HT1080 (cell line): ENCODE measurements at places on chromosomes 2 and 18. TPM values are rescaled to one million over a fixed set of nuclear protein-coding genes. Genes with fewer than 3 reads are reported as not detected.

Gene ZC3H6
- total RNA-seq: 0.20 and 0.87 TPM in 2 replicates

Gene ERICH2
- not detected in 2 replicates for total RNA-seq

Gene LHCGR
- not detected in 2 replicates for total RNA-seq

Gene KIAA2012
- total RNA-seq: not detected in 2 replicates

Gene CFAP65
- not detected in 2 replicates for total RNA-seq

Gene TCF23
- not detected in 2 replicates for total RNA-seq

Gene CNTNAP5
- total RNA-seq: 0.10 and 0.11 TPM in 2 replicates

GRCh38 chr2:231933916-231934401, 7.8 kb upstream of the NPPC start:
- no peak for DNase-seq

GRCh38 chr2:238097988-238098871, 1.9 kb upstream of the ESPNL start:
- DNase-seq: peak; percentile 68

DNA sequence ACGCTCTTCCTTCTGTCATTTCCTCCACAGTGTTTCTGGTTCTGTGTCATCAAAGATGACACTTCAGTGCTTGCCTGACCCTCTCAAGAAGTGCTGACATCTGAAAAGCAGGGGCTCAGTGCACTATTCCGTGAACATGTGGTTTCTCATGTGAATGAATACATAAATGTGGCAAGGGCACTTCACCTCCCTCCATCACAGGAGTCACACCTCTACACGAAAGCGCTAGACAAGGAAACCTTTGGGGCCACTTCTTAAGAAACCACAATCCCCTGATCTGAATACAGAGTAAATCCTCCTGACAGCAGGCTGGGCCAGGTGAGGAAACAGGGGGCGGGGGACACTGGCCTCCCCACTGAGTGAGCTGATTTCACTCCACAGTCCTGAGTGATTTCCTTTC, 145.8 kb upstream of the ACAA2 start:
- DNase-seq: no peak

- no peak for DNase-seq
Observed at GRCh38 chr2:101374821-101375561, 12.3 kb downstream of the CREG2 start.

GRCh38 chr2:235478609-235479008, 15.2 kb upstream of the AGAP1 start:
- no peak for DNase-seq

- DNase-seq: no peak
Observed at GRCh38 chr2:36356298-36356989, 866 bp downstream of the CRIM1 start.

- DNase-seq: peak; percentile 54
Observed at GRCh38 chr18:48605408-48605845, 66.6 kb downstream of the CTIF start.

GRCh38 chr2:204776781-204777559, 231.7 kb downstream of the PARD3B start:
- DNase-seq: peak; percentile 3

DNA sequence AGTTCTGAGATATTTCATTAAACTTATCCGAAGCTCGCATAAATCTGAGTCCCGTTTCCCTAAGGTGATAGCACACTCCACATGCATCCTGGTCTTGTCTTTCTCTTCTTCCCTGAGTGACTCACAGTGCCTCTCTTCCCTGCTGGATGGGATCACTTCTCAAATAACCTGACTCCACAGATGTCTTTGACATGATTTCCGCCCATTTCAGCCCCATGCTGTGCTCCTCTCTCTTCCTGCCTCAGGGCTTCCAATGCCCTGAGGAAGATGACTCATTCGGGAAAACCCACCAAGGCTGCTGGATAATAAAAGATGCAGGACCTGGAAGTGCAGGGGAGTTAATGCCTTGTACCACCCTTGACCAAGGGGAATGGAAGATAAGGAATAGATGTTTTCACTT, 441.7 kb upstream of the SOX11 start:
- peak; percentile 97 for DNase-seq

DNA sequence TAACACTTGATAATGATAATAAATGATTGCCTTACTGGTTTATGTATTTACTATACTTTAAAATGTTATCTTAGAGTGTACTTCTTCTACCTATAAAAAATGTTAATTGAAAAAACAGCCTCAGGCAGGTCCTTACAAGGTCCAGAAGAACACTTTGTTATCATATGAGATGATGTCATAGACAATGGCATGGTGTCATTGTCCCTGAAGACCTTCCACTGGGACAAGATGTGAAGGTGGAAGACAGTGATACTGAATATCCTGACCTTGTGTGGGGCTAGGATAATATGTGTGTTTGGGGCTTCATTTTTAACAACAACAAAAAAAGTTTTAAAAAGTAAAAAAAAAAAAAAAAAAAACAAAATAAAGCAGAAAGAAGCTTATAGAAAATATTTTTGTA, 342.2 kb upstream of the KYNU start:
- DNase-seq: no peak

GRCh38 chr18:59593291-59593717, 103.9 kb downstream of the CCBE1 start:
- no peak for DNase-seq

DNA sequence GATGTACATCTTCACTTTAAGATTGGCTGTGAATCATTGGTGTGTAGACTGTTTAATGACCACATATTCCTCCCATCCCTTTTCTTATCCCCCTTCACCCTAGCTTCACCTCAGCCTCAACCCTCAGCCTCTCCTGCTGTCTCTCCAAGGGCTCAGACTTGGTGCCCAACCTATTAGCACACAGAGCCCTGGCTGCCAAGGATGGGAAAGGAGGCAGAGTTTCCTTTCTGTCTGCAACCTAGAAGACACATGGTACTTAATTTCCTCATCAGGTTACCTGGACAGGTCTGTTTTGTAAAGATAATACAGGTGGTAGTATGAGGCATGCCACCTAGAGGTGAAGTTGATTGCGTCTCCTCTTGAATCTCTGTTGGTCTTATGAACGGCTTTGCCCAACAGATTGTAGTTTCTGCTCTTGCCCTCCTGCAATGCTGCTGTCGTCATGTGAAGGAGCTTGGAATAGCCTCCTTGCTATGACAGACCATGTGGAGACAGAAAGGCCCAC, 44.5 kb upstream of the RMND5A start:
- DNase-seq: no peak

- DNase-seq: no peak
Observed at GRCh38 chr2:223786236-223786635, 51.1 kb downstream of the AP1S3 start.

DNA sequence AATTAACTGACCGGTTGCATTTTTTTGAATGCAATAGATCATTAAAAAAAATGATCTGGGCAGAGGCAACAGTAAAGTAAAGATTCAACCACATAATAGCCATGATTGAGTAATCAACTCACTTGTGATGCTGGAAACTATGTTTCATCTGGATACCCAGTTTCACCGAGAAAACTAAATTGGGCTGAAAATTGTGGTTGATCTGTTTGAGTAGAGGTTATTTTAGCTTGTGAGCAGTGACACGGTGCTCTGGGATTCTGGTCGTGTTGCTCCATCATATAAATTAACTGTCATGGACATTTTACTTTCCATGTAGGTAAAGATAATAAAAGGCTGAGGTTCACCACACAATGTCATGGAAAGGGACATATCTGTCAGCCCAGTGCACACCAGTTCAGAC, 58.7 kb downstream of the CD226 start:
- no peak for DNase-seq

DNA sequence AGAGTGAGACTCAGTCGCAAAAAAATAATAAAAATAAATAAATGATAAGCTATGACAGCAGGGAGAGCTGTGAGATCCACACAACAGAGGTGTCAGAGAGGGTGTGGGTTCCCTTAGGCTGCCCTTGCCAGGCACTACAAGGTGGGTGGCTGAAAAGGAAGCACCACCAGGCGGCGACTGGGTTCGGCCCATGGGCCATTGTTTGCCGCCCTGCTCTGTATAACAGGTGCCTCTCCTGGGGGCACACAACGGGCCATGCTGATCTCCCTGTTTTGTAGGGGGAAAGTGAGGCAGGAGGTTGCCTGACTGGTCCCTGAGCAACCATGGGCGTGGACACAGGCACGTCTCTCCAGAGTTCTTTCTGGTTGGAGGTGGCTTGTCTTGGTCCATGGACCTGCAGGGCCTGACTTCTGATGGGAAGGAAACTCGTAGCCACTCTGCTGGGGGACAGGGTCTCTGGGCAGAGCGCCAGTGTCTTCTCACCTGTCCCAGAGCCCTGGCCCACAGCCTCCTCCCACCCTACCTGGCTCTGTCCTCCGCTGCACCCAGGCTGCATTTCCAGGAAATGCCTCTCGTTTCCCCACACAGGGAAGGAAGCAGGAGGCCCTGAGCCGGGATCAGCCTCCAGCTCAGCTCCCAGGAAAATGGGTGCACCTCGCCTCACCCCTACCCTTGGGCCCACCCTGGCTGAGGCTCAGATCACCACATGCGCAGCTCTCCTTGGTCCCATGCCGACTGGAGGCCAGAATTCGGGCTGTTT, 109.6 kb upstream of the ODC1 start:
- DNase-seq: no peak

- DNase-seq: no peak
Observed at GRCh38 chr2:44077942-44078511, 82.2 kb upstream of the LRPPRC start.

GRCh38 chr2:223545830-223546229, 56.3 kb downstream of the SCG2 start:
- DNase-seq: no peak

GRCh38 chr2:23803264-23803964, 123.5 kb downstream of the ATAD2B start:
- DNase-seq: peak; percentile 54

DNA sequence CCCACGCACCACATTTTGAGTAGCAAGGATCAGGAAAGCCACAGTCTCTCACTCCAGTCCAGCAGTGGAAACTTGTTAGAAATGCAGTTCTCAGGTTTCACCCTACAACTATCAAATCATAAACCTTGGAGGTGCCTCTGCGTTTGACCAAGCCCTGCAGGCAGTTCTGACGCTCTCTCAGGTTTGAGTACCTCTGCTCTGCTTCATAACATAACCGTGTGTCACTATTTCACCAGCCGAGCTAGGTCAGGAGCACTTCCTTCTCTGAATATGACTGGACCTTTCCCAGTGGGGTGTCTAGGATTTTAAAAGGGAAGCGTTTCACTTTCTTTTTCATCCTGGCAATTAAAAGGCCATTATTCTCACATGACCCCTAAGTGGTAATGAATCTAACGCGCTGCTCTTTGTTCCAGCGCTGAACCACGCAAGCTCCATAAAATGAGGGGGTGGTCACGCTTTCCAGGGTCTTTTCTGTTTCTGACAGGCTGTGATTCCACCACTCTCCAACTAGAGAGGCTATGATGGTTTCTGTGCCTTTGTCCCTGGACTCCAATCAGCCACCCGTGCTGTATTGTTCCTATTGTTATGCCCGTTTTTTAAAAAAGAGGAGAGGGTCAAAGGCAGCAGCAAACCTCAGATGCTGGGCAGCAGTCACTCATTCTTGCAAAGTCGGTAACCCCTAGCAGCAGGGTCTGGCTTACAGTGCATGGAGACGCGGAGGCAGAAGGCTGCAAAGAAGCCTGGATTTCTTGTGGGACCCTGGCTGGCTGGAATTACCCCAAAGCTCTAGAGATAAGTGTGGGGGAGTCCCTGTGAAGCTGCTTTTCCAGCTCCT, 75.2 kb upstream of the CTNNA2 start:
- peak; percentile 29 for DNase-seq

DNA sequence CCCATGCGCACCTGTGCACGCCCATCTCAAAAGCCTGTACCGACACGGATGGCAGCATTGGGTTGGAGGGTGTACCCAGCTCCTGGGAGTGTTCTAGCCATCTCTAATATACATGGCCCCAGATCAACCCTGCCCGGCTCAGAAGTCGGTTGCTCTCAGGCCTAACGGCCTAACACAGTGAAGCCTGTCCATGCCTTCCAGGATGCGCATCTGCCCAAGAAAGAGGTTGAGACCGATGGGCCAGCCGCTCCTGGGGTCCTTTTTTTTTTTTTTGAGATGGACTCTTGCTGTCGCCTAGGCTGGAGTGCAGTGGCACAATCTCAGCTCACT, 32.1 kb downstream of the PDIA6 start:
- no peak for DNase-seq
